Activated CD4-positive, CD25-positive, alpha-beta regulatory T cell (primary cell): ENCODE measurements at places on chromosomes 16 and 17.

DNA sequence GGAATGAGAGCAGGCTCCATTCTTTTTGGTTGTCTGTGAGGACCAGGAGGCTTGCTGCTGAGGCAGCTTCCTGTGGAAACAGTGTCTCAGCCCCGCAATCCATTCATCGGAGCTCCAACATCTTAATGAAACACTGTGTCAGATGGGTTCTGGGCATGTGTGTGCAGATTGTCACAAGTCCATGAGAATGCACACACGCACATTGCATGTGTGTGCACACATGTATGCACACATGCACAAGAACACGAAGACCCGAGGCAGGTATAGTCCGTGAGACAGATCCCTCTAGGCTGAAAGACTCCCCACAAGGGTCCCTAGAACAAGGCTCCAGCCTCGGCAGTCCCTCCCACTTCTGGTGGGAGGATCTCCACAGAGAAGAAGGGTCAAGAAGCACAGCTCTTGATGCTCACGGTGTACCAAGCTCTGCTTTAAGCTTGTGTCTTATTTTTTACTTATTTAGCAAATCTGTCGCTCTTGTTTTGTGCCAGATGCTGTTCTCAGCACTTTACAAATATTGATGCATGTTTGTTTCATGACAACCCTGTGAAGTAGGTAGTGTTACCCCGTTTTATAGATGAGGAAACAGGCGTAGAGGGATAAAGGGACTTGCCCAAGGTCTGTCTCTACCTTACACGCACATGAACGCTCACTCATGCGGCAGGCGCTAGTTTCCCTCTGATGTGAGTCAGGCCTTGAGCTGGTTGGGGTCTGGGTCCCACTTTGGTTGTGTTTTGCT, 213.1 kb downstream of the SEC14L1 start:
- DNase-seq: no peak

DNA sequence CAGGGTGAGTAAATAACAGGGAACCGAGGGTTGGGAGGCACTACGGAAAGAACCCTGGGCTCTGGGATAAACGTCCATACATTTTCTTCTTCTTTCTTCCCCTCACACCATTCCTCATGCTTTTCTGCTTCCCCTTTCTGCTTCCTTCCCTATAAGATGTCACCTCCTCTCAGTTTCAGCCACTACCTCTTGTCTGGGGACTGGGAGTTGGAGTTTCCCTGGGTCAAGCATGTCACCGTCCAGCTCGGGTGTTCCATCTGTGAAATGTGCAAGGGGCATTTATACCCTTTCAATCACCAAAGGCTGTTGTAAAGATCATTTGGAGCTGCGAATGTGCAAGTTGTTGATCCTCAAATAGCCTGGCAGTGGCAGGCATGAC, 17.5 kb upstream of the CCL22 start:
- no peak for DNase-seq

- DNase-seq: no peak
These were observed 394.5 kb downstream of the XYLT1 start for GRCh38 chr16:17076092-17076754.

DNA sequence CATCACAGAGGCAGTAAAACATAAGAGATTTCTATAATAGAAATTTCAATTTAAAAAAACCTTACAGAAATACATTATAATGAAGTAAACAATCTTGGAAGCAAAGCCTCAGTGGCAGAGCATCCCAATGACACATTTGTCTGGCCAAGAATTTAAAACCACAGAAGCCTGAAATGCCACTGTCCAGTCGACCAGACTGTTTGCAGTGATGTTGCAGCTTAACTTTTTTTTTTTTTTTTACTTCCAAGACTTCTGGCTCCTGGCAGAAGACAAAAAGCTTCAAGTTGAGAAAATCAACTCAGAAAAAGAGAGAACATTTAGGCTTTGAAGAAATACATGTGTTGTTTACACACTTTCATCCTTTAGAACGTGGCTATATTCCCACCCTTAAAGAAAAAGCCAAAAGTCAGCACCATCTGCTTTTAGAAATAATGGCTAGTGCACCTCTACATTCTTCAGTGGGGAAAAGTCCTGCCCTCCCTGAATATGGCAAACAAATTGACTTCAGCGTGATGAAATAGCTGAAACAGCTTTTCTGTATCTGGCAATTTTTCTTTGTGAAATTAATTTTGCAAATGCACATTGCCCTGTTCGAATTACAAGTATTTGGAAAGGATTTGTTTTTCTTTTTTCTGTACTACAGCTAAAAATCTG, 205.5 kb upstream of the MON1B start:
- no peak for DNase-seq

DNA sequence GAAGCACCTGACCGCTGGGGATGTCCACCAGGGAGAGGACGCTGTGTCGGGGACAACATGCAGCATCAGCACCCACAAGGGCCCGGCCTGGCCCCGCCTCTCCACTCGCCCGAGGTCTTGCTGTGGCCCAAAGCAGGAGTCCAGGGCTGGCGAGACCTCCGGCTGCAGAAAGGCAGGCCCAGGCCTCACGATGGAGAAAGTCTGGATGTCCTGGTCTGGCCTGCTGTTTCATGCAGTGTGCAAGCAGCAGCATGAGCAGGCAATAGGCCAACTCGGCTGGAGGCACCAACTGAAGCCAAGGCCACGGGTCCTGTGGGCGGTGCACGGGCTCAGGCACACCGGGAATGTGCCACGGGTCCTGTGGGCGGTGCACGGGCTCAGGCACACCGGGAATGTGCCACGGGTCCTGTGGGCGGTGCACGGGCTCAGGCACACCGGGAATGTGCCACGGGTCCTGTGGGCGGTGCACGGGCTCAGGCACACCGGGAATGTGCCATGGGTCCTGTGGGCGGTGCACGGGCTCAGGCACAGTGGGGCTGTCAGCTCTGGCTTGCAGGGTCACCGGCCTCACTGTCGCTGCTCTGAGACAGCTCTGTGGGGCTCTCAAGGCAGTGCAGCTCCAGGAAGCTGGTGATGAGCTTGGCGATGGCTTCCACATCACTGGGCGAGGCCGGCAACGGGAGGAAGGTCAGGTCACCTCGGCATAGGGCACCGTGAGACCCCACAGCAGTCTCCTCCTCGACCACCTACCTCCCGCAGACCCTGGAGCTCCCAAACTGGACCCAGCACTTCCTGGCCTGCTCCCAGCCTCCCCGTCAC, 6.9 kb downstream of the CYBC1 start:
- no peak for DNase-seq

DNA sequence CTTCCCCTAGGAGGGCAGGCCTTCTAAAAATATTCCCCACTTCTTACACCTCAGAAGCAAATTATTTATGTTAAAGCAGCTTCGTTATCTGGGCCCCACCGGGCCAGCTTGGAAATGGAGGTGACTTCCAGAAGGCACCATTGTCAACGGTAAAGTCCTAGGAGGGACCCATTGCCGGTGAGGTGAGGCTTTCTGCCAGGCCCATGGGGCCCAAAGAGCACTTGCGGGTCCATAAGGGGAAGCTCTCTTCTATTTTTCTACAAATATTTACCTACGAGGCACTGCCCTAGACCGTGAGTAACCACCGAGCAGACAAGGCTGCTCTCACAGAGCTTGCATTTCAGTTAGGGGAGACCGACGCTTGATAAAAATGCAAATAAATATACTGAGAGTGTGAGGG, 41.5 kb downstream of the C16orf78 start:
- DNase-seq: no peak

DNA sequence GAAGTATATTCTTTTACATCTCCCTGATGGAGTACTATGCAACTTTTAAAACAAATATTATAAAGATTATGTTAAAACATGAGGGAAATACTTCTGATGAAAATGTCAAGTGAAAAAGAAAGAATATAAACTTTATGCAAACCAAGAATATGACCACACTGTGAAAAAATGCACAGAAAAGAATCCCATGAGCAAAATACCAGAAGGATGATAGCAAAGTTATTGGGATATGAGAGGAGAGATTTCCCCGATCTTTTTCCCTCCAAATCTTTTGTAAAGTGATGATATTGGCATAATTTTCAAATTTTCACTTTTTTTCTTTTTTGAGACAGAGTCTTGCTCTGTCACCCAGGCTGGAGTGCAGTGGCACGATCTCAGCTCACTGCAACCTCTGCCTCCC, 36.6 kb upstream of the SMURF2 start:
- no peak for DNase-seq

DNA sequence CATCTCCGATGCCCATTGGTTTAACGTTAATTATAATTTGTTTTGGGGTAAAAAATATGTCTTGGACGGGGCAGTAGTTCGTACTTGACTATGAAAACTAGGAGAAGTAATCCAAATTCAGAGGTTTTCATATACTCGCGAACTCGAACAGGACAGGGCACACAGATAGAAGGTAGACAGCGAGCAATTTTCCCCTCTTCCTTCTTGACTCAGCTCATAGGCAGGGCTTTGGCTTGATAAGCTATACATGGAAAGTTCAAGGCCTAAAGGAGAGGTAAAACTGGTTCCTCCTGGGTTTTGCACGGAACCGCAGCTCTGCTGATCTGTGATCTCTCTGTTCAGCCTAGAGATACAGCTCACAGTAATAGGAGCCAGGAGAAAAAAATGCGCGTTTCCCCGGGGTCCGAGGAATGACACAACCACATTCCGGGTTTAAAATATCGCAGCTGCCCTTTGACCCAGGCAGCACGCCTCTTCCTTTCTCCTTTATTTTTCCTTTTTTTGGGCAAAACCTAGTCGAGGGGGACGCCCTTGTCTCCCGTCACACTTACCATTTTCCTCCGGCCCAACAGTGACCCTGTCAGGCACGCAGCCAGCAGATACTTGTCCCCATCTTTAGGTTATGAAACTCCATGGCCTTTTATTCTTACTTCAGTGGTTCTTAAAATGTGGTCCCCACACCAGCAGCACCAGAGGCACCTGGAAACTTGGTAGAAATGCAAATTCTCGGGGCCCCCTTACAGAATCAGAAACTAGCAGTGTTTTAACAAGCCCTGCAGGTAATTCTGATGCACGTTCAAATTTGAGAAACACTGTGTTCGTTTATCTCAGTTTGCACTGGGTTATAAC, 1.7 kb upstream of the LASP1 start:
- DNase-seq: no peak

GRCh38 chr17:47699536-47699840, 5.5 kb downstream of the TBKBP1 start:
- no peak for DNase-seq

- no peak for DNase-seq
These were observed 120.6 kb downstream of the GOSR1 start for GRCh38 chr17:30597776-30598288.

GRCh38 chr17:8991514-8992285, 26.2 kb upstream of the PIK3R5 start:
- DNase-seq: peak; percentile 20

DNA sequence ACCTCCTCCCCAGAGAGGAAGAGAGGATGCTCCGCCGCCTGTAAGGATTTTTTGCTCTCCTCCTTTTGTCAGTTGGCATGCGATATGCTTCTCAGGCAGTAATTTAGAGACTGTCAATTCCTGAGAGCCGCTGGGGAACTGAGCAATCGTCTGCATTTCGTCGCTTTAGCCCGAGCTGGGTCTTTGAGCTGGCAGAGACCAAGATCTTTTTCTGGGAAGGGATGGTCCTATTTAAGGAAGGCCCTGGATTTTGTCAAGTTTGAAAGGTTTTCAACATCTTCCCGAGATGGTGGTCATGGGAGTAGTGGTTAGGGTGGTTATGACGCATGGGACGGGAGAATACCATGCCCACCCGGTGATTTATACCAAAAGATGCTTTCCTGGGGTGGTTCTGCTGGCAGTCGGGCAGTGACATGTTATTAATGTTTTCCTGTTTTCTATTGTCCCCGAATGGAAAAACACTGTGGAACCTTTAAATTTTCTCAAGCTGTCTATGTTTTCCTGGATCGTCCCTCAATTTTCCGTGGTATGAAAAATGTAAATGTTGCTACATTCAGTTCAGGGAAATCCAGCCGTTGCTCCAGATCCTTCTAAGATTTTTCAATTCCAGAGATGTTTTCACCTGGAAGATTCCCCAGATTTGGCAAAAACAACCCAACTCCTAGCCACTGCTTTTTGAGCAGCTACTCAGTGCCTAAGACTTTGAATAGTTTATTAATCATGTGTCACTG, 586.4 kb downstream of the MAF start:
- DNase-seq: no peak

GRCh38 chr16:27405546-27406451, 3.8 kb downstream of the IL21R start:
- no peak for DNase-seq

GRCh38 chr16:65532258-65532657, 410.4 kb upstream of the CDH11 start:
- DNase-seq: no peak

DNA sequence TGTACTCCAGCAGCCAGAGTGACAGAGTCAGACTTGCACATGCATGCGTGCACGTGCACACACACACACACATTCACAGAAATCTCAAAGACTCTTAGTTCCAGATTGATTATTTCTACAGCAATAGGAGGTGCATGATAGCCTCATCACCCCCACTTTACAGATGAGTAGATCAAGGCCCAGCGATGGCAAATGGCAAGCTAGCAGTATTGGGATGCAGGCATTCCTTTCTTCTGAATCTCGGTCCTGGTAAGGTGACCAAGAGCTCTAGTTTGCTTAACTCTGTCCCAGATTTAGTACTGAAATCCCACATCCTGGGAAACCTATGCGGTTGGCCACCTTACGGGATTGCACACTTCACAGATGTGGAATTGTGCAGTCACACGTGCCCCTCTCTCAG, 38.6 kb downstream of the ITGAM start:
- no peak for DNase-seq

DNA sequence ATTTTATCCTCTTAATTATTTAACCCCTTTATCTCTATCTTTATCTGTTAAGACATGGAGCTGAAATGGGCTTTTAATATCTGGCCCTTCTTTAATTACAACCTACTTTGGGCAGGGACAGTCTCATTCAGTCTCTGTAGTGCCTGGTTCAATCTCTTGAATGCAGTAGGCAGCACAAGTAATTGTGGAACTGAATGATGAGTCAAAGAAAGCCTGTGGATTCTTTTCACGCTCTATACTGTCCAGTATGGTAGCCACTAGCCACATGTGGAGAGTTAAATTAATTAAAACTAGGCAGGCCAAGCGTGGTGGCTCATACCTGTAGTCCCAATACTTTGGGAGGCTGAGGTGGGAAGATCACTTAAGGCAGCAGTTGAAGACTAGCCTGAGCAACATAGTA, 9.3 kb downstream of the BPTF start:
- no peak for DNase-seq

GRCh38 chr17:81382851-81383250, 12.4 kb upstream of the BAHCC1 start:
- DNase-seq: no peak

DNA sequence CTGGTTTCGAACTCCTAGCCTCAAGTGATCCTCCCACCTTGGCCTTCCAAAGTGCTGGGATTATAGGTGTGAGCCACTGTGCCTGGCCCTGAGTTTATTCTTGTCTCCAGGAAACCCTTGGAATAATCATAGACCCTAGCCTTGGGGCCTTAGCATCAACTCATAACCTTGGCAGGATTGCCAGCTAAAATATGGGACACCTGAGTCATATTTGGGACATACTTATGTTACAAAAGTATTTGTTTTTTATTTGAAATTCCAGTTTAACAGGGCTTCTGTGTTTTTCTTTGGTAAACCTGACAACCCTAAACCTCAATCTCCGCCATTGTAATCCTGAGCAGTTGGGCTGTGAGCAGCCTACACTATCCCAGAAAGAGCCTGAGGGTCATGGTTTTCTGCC, 28.6 kb upstream of the TNS4 start:
- DNase-seq: no peak
